ENCODE measurements at places on chromosomes 2 and 18.

DNA sequence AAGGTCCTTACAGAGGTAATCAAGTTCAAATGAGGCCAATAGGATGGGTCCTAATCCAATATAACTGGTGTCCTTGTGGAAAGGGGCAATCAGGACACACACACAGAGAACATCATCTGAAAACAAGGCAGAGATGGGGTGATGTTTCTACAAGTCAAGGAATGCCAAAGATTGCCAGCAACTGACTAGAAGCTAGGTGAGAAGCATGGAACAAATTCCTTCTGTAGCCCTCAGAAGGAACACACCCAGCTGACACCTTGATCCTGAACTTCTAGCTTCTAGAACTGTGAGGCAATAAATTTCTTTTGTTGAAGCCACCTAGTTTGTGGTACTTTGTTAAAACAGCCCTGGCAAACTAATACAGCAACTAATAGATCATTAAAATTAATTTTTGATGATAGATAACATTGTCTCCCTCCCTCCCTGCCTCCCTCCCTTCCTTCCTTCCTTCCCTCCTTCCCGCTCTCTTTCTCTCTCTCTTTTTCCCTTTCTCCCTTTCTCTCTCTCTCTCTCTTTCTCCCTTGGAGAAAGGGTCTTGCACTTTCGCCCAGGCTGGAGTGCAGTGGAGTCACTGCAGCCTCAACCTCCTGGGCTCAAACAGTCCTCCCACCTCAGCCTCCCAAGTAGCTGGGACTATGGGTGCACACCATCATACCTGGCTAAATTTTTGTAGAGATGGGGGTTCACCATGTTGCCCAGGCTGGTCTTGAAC lies 10.3 kb upstream of the CD8A start:
- no peak for DNase-seq

GRCh38 chr2:28185891-28186290 lies 206.8 kb upstream of the FOSL2 start:
- no peak for DNase-seq

GRCh38 chr2:130749641-130750040 lies 5.7 kb upstream of the AMER3 start:
- DNase-seq, result no peak

DNA sequence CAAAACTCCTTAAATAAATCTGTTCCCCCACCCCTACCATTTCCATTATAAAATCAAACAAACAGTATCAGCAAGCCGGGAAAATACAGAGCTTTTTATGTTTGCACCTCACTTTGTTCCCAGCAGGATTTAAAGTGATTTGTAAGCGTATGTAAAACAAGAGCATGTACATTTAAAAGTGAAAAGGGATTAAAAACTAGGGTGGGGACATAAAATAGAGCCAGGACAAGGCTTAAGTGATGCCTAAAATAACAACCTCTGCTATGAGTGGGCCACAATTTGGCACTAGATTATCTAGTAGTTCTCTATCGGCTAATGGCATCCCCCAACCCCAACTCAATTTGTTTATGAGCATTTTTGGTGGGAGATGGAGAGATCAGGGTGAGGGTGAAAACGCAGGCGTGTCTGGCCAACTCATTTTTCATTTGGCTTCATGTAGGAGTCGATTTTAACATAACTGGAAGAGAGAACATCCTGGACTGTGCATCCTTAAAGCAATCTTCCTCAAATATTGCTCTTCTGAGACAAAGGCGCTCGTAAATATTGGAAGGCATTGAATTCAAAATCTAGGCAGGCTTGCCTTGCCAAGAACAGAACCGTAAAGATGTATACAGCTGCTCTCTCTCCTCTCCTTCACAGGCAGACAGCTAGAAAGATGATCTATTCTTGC lies 34.5 kb upstream of the TSPYL6 start:
- no peak for DNase-seq

DNA sequence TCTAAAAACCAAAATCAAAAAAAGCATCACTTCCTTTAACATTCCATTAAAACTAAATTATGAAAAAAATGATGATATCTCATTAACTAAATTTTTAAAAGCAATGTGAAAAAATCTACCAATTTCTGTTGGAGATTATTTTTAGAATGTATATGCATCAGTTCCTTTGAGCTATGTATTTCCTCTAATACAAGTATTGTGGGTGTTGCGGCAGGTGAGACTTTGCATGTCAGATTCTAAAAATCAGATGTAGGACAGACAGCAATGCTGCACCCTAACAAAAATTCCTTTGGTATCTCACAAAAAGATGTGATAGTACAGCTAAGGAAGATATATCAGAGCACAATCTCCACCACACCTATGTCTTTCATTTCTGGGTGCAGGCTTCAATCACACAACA lies 6.8 kb downstream of the MBD2 start:
- no peak for DNase-seq

DNA sequence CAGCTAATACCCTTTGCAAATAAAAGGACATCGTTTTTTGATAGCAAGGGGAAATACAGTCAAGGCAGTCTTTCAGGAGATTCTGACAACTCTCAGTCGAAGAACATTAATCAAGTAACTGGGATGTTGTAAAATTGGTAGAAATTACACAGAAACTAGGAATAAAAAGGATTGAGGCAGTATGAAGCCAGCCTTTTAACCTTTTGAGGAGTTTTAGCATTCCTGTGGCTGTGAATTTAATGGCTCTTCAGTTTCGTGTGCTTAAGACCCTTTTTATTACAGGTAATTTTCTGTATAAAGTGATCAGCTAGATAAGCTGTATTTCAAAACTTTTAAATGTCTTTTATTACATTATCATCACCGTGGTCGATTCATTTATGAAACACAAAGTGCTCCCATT lies 91.6 kb downstream of the ASXL3 start:
- no peak for DNase-seq

Data from WTC11 (cell line).